ENCODE measurements at places on chromosomes 4 and X.

DNA sequence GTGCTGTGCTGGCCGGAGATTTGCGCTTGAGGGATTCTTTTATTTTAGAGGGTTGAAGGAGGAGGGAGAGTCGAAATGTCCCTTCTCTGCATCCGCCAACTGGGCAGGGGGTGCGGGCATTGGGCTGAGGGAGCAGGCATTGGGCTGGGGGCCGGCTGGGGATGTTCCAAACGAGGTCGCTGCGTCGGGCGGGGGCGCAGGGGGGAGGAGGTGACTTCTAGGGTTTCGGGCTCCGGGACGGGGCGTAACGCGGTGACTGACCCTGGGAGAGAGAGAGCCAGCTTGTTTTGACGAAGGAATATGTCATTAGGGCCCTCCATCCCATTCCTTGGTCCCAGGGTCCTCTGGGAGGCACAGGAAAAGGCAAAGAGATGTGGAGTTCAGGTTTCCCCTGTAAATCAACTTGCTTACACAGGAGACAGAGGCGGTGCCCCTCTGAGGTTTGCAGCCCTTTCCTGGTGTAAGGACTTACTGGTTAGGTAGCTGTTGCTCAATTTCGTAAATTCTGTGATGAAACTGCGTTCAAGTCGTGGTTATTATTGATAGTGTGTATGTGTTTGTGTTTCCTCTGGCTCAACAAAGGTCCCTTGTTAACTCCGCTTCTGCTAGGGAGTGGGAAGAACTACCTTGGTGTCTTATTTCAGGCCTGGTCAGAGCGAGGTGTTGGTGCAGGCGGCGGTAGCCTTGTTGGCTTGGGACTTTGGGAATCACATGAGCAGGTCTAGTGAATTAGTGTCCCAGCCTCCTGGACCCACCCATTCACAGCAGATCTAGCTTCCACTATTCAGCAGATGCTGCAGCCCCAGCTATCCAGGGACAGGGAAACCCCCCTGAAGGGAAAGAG is 716 bp downstream of the FHIP1A start:
- DNase-seq, result peak; percentile 51

- DNase-seq, result no peak
These were observed 62.5 kb upstream of the RHOH start for GRCh38 chr4:40134206-40134917.

- DNase-seq, result no peak
These were observed 288.9 kb downstream of the IL1RAPL2 start for GRCh38 chrX:104854790-104855340.

DNA sequence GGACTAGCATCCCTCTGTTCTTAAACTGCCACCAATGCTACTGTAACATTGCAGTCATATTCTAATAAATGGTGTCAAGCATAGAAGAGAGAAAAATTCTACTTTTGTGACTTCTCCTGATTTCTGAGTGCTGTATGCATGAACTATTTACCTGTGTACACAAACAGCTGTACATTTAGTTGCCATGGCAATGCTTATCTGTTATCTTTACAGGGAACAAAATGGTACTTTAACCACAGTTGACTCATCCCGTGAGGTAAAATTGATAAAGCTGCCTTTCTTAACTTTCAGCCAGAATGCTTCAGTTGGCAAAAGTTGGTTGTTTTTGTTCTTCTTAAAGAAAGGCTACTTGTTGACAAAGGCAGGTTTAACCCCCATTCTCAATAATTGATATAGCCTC is 587.5 kb upstream of the MAGEB2 start:
- no peak for DNase-seq

- DNase-seq, result no peak
These were observed 199.9 kb upstream of the NEIL3 start for GRCh38 chr4:177109769-177110168.

DNA sequence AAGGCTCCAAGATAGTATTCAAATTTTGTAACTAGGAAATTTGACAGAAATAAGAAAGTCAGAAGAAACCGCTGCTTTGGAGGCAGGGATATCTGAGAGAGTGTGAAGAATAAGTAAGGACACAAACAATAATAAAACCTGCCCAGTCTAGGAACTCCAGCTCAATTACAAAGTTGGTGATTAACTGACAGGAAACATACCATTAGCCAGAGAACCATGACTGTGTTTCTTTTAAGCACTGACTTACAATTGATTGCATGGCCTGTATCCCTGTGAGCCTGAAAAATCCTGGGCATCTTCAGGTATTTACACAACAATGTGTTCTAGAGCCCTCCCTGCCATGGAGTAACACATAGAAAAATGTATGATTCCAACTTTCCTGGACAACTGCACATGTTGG is 127.4 kb downstream of the GRIA3 start:
- DNase-seq, result peak; percentile 37

DNA sequence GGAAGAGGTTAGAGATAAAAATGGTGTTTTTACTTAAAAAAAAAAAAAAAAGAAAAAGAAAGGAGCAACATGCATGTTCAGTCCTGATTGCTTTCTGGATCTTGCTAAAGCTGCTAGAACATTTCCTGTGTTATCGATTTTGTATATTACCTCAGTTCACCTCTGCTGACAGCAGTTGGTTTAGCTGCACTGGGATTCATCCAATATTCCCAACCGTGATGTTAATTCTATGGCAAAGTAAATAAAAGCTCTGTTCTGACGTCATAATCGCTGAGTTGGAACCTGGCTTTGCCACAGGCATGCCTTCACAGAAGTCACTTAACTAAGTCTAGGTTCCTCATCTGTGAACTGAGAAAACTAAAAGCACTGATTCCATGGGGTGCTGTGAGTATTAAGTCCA is 90.7 kb upstream of the SORBS2 start:
- peak; percentile 86 for DNase-seq

DNA sequence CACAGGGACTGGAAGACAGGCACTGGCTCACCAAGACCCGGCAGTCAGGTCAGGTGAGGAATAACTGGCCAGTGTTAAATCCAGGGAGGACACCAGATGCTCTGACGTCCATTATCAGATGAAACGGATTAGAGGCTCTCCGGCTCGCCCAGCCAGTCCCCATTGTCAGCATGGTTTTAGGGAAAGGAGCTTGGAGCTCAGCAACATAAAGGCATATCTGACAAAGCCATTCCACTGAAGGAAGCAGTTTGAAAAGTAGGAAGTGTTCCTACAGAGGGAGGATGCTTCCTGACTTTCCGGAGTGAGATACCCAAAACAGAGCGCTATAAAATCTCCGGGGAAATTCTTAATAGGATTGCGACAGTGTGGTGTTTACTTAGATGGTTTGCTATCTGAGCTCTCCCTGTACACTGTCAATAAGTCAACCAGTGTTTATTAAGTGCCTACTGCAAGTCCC is 14.8 kb downstream of the NDNF start:
- DNase-seq, result no peak

GRCh38 chr4:62226082-62226481 is 1026.0 kb downstream of the ADGRL3 start:
- no peak for DNase-seq

DNA sequence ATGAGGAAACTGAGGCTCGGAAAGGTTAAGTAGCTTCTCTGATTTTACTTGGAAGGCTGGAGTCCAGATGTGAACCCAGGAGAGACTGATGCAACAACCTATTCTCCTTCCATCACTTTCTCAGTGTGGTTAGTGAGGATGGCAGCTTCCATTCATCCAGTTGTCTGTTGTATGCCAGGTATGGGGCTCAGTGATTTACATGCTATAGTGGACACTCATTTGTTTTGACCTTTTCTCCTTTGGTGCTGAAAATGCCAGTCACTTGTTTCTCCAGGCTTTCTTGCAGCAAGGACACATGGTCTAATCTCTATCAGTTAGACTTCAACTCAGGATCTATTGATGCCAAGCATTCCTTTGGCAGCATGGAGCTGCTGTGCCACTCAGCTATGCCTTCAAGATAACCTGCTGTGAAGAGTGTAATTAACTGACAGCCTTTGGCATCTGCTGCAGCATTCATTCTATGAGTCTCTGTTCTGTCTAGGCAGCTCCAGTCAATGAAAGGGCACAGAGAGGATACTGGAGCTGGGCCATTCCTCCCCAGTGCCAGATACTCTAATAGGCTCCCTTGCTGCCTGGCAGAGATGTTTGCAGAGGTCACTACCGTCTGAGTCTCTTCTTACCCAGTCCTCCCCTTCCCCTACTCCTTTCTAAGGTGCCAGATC is 11.0 kb upstream of the CWH43 start:
- no peak for DNase-seq

GRCh38 chr4:148800940-148801339 is 358.7 kb upstream of the NR3C2 start:
- no peak for DNase-seq

DNA sequence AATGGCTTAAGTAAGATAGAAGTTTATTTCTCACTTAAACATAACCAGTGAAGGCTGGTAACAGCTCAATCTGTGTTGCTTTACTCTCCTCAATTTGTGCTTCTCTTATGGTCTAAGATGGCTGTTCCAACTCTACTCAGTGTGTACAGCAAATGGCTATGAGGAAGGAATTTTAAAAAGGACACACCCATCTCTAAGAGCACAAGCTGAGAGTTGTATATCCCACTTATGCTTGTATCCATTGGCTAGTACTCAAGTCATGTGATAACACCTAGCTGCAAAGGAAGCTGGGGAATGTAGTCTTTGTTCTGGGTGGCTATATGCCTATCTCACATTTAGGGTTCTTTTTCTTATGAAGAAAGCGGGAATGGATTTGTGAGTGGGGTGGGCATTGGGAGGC is 63.3 kb downstream of the GPAT3 start:
- DNase-seq, result no peak

GRCh38 chr4:121479808-121480207 is 99.0 kb upstream of the QRFPR start:
- no peak for DNase-seq

- no peak for DNase-seq
These were observed 34.4 kb downstream of the INTU start for GRCh38 chr4:127667116-127667515.

GRCh38 chr4:109735566-109736365 is 5.9 kb upstream of the PLA2G12A start:
- DNase-seq, result peak; percentile 66

DNA sequence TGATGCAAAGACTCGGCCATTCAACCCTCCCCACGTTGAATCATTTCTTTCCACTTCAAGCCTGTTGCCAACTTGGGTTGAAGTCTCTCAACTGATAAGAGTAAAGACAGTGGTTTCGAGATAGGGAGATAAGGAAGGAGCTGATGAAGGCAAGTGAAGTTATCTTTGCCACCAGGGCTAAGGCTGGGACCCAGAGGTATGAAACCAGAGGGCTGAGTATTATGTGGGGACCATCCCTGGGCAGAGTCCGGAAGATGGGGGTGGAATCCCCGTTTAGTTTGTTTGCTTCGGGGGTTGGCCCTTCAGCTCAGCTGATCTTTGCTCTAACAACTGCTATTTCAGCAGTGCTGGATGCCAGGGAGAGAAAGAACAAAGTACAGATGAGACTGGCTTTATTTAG is 2.3 kb upstream of the XPNPEP2 start:
- DNase-seq, result no peak

GRCh38 chrX:43530837-43531236 is 125.3 kb upstream of the MAOA start:
- DNase-seq, result no peak

GRCh38 chr4:177673985-177674489 is 231.8 kb upstream of the AGA start:
- no peak for DNase-seq

DNA sequence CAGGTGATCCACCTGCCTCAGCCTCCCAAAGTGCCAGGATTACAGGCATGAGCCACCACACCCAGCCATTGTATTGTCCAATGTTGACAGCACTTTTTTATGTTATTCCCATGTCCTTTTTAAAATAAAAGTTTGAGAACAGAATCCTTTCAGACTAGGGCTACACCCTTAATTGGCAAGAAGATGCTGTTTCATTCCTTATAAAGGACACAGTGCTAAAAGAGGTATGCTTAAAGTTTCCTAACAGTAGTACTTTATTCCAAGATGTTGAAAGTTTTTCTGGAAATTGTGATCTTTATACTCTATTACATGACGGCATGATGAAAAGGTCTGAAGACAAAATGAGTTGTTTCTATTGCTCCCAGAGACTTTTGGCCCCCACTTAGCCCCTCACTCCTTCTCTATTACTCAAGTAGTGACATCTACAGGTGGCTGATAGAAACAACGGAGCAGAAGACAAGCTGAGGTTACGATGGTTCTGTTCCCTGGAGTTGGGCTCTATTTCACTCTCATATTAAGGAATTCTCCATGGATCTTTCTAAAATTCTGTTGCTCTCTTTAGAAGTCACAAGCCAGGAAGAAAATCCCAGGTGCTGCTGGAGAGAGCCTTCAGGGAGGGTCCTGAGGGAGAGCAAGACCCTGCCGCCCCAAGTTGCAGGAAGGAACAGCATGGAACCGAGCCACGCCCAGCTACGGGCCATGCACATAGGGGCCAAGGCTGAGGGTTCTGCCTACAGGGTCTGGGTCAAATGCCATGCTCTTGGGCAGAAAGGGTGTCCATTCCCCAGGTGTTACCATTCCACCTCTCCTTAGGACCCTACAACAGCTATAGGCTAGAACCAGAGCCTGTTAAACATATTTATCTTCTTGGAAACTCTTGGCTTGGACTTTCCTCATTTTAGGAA is 22.8 kb downstream of the RPL9 start:
- no peak for DNase-seq

GRCh38 chrX:13750204-13750603 is 15.7 kb downstream of the OFD1 start:
- no peak for DNase-seq

- DNase-seq, result no peak
These were observed 73.5 kb downstream of the ARFIP1 start for GRCh38 chr4:152853293-152853692.

DNA sequence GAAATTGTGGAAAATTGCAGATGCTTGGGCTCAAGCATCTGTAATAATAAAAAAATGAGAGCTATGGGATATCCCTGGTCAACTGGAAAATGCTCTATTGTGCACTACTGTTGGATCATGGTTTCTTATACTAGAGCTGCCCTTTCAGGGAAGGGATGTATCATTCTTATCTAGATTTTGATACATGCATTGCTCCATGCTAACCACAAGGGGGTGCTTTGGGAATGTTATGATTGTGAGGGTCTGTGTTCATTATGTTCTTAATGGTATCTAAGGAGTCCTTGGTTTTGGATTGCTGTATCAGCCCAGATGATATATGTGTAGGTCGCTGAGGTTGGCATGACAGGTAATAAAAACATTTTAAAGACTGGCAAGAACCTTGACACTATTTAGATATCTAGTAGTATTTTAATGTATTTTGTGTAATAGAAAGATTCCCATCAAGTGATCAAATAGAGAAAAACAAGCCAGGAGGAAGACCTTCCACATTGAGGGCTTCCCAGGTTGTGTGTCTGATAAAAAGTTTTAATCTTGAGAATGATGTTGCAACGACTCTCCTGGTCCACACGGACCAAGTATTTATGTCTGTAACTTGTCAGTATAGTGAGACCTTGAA is 49.2 kb upstream of the TLR2 start:
- no peak for DNase-seq

GRCh38 chr4:114782415-114783214 is 184.0 kb downstream of the UGT8 start:
- no peak for DNase-seq
